ENCODE measurements at places on chromosomes 7 and 10. TPM values are rescaled to one million over a fixed set of nuclear protein-coding genes. Genes with fewer than 3 reads are reported as not detected.

DNA sequence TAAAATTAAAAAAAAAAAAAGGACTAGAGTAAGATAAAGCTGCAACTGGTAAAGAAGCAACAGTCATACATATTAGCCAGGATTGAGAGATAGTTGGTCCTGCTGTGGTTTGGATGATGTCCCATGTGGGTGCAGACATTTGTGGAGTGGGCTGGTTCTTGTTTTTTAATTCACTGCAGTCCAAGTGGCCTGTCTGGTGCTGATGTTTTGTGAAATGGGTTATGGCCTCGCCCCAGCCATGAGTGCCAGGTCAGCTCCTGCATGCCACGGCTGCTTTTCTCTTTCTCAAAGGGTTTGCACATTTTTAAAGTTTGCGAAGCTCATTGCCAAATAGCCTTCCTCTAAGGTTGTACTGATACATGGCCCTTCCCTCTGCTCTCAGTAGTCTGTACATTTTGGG lies 14.1 kb upstream of the BTBD16 start:
- DNase-seq, result no peak

- DNase-seq, result no peak
These were observed 422.0 kb downstream of the CALN1 start for GRCh38 chr7:71990138-71990462.

DNA sequence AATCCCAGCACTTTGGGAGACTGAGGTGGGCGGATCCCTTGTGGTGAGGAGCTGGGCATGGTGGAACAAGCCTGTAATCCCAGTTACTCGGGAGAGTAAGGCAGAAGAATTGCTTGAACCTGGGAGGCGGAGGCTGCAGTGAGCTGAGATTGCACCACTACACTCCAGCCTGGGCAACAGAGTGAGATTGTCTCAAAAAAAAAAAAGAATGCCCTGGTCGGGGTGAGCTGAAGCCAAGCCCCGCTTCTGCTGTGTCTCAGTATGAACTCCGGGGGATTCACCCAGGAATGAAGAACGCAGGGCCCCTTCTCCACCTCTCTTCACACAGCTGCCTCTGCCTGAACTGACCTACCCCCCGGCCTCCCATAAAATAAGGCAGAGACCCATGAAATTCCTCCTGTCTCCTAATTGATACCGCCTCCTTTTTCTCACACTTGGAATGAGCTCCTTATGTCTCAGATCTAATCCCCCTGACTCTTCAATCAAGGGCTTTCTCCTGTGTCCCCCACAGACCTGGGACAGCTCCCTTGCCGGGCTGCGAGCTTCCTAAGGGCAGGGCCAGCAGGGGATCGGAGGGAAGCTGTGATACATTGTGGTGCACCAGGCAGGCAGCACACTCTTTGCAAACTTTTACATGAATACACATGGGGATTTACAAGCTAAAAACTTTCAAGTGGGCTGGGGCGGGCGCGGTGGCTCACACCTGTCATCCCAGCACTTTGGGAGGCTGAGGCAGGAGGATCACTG lies 911 bp upstream of the ZP3 start:
- no peak for DNase-seq

ZRANB1 gene
- 9.8 TPM for total RNA-seq

UCMA gene
- total RNA-seq, result not detected

GRCh38 chr10:133353202-133353959 lies 4.4 kb downstream of the FUOM start:
- no peak for DNase-seq

GRCh38 chr7:50957431-50957830 lies 174.7 kb upstream of the GRB10 start:
- DNase-seq, result no peak

DNA sequence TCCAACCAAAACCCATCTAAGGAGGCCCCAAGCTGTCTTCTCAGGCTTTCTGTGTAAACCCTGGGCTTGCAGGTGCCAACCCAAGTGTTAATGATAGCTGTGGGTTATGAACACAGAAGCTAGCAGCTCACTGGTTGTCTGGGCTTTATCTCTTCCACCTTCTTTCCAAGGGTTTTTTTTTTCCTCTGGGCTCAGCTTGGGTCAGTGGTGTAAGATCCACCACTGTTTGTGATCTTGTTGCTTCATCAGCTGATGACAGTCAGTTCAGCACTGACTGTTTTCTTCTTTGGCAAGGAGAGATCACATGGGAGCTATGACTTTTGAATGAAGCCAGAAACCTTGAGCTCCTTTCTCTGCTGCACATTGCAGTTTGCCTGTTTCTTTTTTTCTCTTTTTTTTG lies 4.6 kb downstream of the GTPBP4 start:
- no peak for DNase-seq

GRCh38 chr7:159094919-159095915 lies 49.5 kb downstream of the VIPR2 start:
- no peak for DNase-seq

DNA sequence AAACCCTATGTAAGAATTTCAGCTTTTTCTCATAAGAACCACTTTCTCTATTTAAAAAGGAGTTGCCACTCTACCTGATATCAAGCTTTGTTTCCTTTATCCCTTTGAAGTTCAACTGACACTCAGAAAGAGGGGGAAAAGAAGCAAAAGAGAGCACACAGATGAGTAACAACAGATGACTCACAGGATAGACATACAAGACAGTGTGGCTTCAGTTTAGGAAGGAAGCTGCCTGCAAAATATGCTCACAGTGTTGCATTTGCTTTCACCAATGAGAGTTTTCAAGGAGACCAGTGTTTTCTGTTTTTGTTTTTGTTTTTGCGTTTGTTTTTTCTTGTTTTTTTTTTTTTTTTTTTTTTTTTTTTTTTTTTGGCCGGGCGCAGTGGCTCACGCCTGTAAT lies 1181.6 kb downstream of the DNAJB9 start:
- no peak for DNase-seq

GRCh38 chr10:23174977-23175512 lies 17.1 kb upstream of the PTF1A start:
- no peak for DNase-seq

GRCh38 chr7:107037717-107038603 lies 6.5 kb upstream of the PRKAR2B start:
- no peak for DNase-seq

- DNase-seq, result no peak
These were observed 16.1 kb upstream of the TRPV6 start for GRCh38 chr7:142901426-142902259.

GRCh38 chr7:36734731-36735130 lies 10.4 kb upstream of the AOAH start:
- DNase-seq, result no peak
